Dermis blood vessel endothelial cell (primary cell): ENCODE measurements at places on chromosomes 6 and 20. TPM values are rescaled to one million over a fixed set of nuclear protein-coding genes. Genes with fewer than 3 reads are reported as not detected.

ARFGEF3 gene
- total RNA-seq: 2.0 and 5.8 TPM in 2 replicates

RIPPLY2 gene
- total RNA-seq: 0.42 TPM in 1 of 2 replicates, not detected in the other

MTG2 gene
- 19.3 and 26.7 TPM in 2 replicates for total RNA-seq

TFAP2A gene
- under 0.01 and 0.05 TPM in 2 replicates for total RNA-seq

TRIM31 gene
- not detected in 2 replicates for total RNA-seq

FRK gene
- total RNA-seq: 0.05 and 0.17 TPM in 2 replicates

CFAP61 gene
- not detected in 2 replicates for total RNA-seq

RAET1E gene
- 0.09 TPM in 1 of 2 replicates, not detected in the other for total RNA-seq

TMC2 gene
- not detected in 2 replicates for total RNA-seq

CLIC5 gene
- under 0.01 and 0.09 TPM in 2 replicates for total RNA-seq

SLX4IP gene
- total RNA-seq: 3.2 and 4.3 TPM in 2 replicates

L3MBTL3 gene
- total RNA-seq: 34.7 and 54.7 TPM in 2 replicates

NR2E1 gene
- not detected in 2 replicates for total RNA-seq

DDR1 gene
- 8.5 and 9.1 TPM in 2 replicates for total RNA-seq

GNMT gene
- 0.23 TPM in 1 of 2 replicates, not detected in the other for total RNA-seq

TMEM217 gene
- total RNA-seq: 12.1 and 12.4 TPM in 2 replicates

SIGLEC1 gene
- total RNA-seq: not detected in 2 replicates

MCM3 gene
- total RNA-seq: 78.8 and 117 TPM in 2 replicates

TCFL5 gene
- total RNA-seq: 14.1 and 14.8 TPM in 2 replicates

C4A gene
- total RNA-seq: 1.5 and 2.2 TPM in 2 replicates

COL11A2 gene
- total RNA-seq: 0.28 and 0.34 TPM in 2 replicates

FAM217A gene
- total RNA-seq: not detected in 2 replicates

FAM209B gene
- 0.33 TPM in 1 of 2 replicates, not detected in the other for total RNA-seq

MAP7 gene
- total RNA-seq: 0.34 and 1.1 TPM in 2 replicates

RAB44 gene
- under 0.01 TPM in 1 of 2 replicates, not detected in the other for total RNA-seq

ENPP3 gene
- 0.19 and 0.85 TPM in 2 replicates for total RNA-seq

ZNF334 gene
- total RNA-seq: 0.34 and 2.8 TPM in 2 replicates

PRDM13 gene
- not detected in 2 replicates for total RNA-seq

RBM24 gene
- total RNA-seq: 2.9 and 3.4 TPM in 2 replicates

TRIM40 gene
- not detected in 2 replicates for total RNA-seq

TRERF1 gene
- total RNA-seq: 0.05 and 0.17 TPM in 2 replicates

FNDC1 gene
- total RNA-seq: not detected in 2 replicates

SYNDIG1 gene
- 0.17 TPM in 1 of 2 replicates, not detected in the other for total RNA-seq

MKKS gene
- total RNA-seq: 6.5 and 11.4 TPM in 2 replicates

F13A1 gene
- total RNA-seq: not detected in 2 replicates

KCNK5 gene
- 0.17 TPM in 1 of 2 replicates, not detected in the other for total RNA-seq

CASS4 gene
- total RNA-seq: 0.05 and 0.17 TPM in 2 replicates

OR2H2 gene
- not detected in 2 replicates for total RNA-seq

ENPP4 gene
- total RNA-seq: 4.9 and 6.9 TPM in 2 replicates

CLPSL2 gene
- total RNA-seq: not detected in 2 replicates

ADGRF5 gene
- 140 and 211 TPM in 2 replicates for total RNA-seq

HTR1E gene
- not detected in 2 replicates for total RNA-seq

DSP gene
- 53.1 and 95.4 TPM in 2 replicates for total RNA-seq

NKX2-2 gene
- total RNA-seq: not detected in 2 replicates

C6orf118 gene
- total RNA-seq: not detected in 2 replicates

COL9A1 gene
- not detected in 2 replicates for total RNA-seq

PRICKLE4 gene
- total RNA-seq: 6.9 and 10.4 TPM in 2 replicates

ULBP1 gene
- total RNA-seq: 0.17 and 0.23 TPM in 2 replicates
